ENCODE measurements at places on chromosomes 7 and 10. TPM values are rescaled to one million over a fixed set of nuclear protein-coding genes. Genes with fewer than 3 reads are reported as not detected.

GRCh38 chr10:129968020-129968852 is 4.2 kb upstream of the EBF3 start:
- 0 out of 2 replicates have a peak, but pooled peaks cover 1% of the 10 kb centered on the region for H3K27me3 ChIP-seq
- H3K4me1 ChIP-seq = peaks cover 16% of the 10 kb centered on the region
- no peaks in the 10 kb centered on the region for H3K36me3 ChIP-seq
- H3K4me3 ChIP-seq = no peak overlapping the region

The TEX47 gene
- total RNA-seq = not detected

The SPDYE9 gene
- not detected for total RNA-seq

The PHKG1 gene
- total RNA-seq = 1.1 TPM

GRCh38 chr7:140867467-140868462 is 57.0 kb downstream of the BRAF start:
- no peaks in the 10 kb centered on the region for H3K4me1 ChIP-seq
- no peaks in the 10 kb centered on the region for H3K36me3 ChIP-seq
- no peak overlapping the region for H3K27ac ChIP-seq
- no peaks in the 10 kb centered on the region for H3K27me3 ChIP-seq
